Tongue (tissue), 3 donors: ENCODE measurements at places on chromosomes 3 and 15. TPM values are rescaled to one million over a fixed set of nuclear protein-coding genes. Genes with fewer than 3 reads are reported as not detected.

The BFSP2 gene
- not detected for total RNA-seq

The NAALADL2 gene
- 76.0 TPM for total RNA-seq

The GRM2 gene
- total RNA-seq: 0.21 TPM

The IQCF5 gene
- total RNA-seq: not detected

The DUOX1 gene
- 32.5 TPM for total RNA-seq

The STRC gene
- 0.21 TPM for total RNA-seq

The HDGFL3 gene
- 49.6 TPM for total RNA-seq

The PLSCR5 gene
- not detected for total RNA-seq

The TLR9 gene
- not detected for total RNA-seq

The RARB gene
- 14.4 TPM for total RNA-seq

The TM4SF18 gene
- 11.2 TPM for total RNA-seq

The CCR5 gene
- 0.41 TPM for total RNA-seq

The MESP2 gene
- not detected for total RNA-seq

The SPINT1 gene
- 49.2 TPM for total RNA-seq

The GLDN gene
- total RNA-seq: 3.0 TPM

The SAMD7 gene
- not detected for total RNA-seq

The CCR9 gene
- 0.10 TPM for total RNA-seq

The GOLGA6L7 gene
- total RNA-seq: not detected

The TOMM70 gene
- total RNA-seq: 81.2 TPM

The CHRNA3 gene
- total RNA-seq: 0.82 TPM

The SLC22A13 gene
- total RNA-seq: 0.51 TPM

The GPR15 gene
- not detected for total RNA-seq
